ENCODE measurements at places on chromosomes 11 and 22.
A peak's percentile ranks its signal among the peaks of the same experiment; 100 is the strongest.

GRCh38 chr11:115642660-115643059 is 138.4 kb upstream of the CADM1 start:
- no peak for DNase-seq

DNA sequence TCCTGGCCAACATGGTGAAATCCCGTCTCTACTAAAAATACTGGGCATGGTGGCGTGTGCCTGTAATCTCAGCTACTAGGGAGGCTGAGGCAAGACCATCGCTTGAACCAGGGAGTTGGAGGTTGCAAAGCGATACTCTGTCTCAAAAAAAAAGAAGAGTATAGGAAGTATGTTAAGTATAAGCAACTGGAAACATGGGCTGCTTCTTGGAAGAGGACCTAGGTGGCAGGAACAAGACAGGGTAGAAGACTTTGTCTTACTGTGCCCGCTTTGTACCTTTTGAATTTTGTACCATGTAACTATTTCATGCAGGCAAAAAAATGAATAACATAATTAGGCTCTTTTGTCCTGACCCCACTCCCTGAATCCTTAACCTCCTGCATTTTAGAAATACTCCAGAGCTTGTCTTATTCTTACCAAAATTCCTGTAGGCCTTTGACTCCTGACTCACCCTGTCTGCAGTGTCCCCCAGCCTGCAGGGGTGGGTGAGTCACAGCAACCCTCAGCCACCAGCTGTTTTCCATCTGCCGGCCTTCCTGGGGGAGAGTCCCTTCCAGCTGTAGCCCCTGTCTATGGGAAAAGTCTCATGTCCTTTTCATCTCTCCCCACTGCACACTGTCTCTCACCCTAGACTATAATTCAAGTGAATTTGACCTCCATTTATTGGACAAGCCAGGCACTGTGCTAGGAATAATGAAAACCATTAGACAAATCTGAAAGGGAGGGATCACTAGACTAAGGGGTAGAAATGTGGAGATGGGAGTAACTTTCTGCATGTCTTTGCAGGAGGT is 41.8 kb downstream of the TXN2 start:
- DNase-seq = peak; percentile 98

- DNase-seq = no peak
Measured at GRCh38 chr11:34364102-34364501, 6.3 kb upstream of the ABTB2 start.

DNA sequence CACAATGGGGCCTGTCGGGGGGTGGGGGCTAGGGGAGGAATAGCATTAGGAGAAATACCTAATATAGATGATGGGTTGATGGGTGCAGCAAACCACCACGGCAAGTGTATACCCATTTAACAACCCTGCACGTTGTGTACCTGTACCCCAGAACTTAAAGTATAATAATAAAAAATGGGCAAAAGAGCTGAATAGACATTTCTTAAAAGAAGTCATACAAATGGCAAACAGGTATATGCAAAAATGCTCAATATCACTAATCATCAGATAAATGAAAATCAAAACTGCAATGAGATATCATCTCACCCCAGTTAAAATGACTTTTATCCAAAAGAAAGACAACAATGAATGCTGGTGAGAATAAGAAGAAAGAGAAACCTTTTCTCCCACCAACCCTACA is 363.7 kb upstream of the MPPED2 start:
- DNase-seq = no peak

GRCh38 chr11:11769362-11769761 is 72.4 kb upstream of the USP47 start:
- DNase-seq = no peak

DNA sequence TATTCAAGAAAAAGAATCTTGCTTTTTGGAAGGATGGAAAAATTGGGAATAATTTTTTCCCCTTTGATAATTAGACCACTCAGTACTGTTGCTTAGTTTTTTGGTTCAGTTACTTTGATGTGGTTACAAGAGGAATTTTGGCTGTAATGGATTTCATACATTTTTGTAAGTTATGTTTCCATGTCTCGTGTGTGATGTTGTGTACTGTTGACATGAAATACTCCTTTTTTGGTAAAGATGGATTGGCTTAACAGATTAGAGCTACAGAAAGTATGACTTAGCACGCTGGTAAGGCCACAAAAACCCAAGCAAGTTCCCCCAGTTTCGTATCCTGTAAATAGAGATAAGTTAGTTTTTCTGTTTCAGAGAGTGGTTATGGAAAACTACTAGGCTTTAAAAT is 11.9 kb downstream of the TBCEL start:
- peak; percentile 17 for DNase-seq

GRCh38 chr11:118338637-118339061 is 3.9 kb downstream of the CD3D start:
- no peak for DNase-seq

DNA sequence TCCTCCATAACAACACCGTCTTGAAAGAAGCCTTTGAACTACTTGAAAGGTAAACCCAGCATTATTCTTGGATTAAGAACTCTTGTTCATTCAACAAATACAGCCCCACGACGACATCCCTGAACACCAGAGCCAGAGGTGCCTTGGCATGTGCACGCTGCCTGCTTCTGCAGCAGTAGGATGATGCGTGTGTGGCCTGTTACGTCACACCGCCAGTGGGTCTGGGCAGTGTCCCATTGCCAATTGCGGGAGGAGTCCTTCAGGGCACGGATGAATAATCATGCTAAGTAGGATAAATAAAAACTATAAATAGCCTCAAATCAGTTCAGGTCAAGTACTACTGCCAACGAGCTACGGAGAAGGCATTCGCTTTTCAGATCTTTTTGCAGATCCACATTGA is 380.5 kb downstream of the SHANK2 start:
- peak; percentile 28 for DNase-seq

- no peak for DNase-seq
Measured at GRCh38 chr22:34333285-34333684, 413.0 kb upstream of the LARGE1 start.

GRCh38 chr11:9601037-9601875 is 27.8 kb downstream of the WEE1 start:
- peak; percentile 42 for DNase-seq

GRCh38 chr11:48124880-48125279 is 91.7 kb upstream of the OR4B1 start:
- DNase-seq = no peak

DNA sequence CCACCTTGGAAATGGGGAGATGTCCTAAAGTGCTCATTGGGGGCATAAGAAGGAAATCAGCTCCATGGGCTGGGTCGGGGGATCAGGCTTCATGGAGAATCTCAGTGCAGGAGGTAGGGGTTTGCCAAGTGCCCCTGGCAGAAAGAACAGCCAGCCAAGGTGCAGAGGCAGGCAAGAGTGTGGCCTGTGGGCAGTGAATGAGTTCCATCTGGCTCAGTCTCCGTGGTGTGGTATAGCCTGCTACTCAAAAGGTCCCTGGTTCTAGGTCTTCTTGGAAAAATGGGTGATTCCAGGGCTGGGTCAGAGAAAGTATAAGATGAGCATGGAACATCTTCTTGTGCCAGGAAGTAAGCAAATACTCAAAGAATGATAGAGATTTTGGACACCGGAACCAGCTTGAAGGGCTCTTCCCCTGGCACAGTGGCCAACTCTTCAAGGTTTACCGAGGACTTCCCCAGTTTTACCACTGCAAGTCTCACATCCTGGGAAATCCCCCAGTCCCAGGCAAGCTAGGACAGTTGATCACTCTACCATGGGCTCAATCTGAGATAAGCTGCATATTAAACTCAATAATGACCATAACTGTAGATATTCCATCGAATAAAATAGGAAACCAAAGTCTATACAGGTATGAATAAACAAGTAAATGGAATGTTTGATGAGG is 10.6 kb upstream of the ARAP1 start:
- no peak for DNase-seq

DNA sequence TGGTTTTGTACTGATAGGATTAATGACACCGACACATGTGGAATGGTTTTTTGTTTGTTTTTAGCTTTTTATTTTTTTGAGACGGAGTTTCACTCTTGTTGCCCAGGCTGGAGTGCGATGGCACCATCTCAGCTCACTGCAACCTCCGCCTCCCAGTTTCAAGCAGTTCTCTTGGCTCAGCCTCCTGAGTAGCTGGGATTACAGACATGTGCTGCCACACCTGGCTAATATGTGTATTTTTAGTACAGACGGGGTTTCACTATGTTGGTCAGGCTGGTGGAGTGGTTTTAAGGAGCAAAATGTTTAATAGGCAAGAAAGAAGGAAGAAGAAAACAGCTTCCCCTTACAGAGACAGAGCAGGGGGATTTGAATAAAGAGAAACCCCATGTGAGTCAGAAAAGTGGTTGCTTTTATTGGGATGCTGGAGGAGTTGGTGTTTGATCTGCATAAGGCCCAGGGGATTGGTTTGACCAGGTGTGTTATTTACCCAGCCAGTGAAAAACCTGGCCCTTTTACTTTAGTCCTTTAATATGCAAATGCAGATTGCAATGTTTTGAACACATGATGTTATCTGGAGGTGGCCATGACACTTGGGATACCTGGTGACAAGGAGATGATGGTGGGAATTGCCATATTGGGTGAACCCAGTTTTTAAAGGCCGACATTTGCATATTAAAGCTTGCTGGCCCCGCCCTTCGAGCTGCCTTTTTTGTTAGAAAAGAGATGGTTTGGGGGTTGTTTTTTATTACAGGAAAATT is 24.3 kb downstream of the SUSD2 start:
- no peak for DNase-seq

GRCh38 chr11:85752890-85753581 is 57.9 kb downstream of the SYTL2 start:
- DNase-seq = no peak

GRCh38 chr11:31895926-31896325 is 84.8 kb upstream of the PAX6 start:
- no peak for DNase-seq

DNA sequence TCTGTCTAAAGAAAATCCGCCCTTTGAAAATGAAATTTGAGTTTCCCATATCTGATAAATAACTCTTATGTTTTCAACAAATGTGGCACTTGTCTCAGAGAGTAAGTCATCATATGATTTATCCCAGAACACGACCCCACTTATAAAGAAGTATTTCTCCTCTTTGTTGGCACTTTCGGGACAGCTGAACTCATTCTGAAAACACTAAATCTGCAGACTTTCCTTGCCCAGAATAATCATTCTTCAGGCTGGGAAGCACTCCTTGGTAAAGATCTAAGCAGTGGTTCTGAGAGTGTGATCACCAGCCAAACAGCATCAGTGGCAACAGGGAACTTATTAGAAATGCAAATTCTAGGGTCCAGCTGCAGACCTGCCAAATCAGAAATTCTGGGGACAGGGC is 532.2 kb upstream of the API5 start:
- no peak for DNase-seq

- peak; percentile 84 for DNase-seq
Measured at GRCh38 chr22:31561238-31561887, 65.0 kb downstream of the SFI1 start.

GRCh38 chr22:39818094-39818493 is 75.5 kb downstream of the ENTHD1 start:
- peak; percentile 53 for DNase-seq

DNA sequence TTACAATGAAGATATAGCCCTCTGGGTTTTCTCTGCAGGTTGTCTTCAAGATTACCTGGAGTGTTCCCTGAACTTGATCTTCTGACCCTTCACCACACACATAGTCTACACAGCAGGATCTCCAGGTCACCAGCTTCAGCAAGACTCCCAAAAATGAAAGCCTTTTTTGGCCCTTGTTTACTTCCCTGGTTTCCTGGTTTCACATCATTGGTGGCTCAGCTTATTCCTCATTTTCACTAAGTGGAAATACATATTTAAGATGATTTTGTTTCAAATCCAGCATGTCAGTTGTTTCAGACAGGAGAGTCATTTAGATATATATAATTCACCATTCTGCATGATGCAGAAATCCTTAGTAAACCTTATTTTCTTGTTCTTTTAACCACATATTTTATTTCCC is 41.6 kb upstream of the MPEG1 start:
- DNase-seq = no peak

DNA sequence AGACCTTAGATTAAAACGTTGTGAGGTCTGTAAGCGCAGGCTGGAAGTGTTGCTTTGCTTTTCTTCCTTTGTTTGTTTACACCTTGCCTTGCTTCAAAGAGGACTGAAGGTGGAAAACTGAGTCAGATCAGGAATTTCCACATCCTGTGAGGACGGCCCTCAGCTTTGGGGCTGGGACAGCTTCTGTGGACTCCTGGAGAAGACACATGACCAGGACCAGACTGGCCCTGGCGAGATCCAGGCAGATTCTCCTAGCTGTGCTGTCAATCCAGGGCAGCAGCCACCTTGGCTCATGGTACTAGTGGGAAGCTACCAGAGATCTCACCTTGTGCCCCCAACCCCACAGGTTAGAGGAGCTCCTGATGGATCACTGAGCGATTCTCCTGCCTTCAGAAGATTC is 1461.9 kb downstream of the TBC1D22A start:
- no peak for DNase-seq

GRCh38 chr11:13384908-13385640 is 77.9 kb downstream of the BTBD10 start:
- DNase-seq = peak; percentile 58

GRCh38 chr11:120773501-120774031 is 250.3 kb upstream of the TBCEL start:
- DNase-seq = peak; percentile 17

DNA sequence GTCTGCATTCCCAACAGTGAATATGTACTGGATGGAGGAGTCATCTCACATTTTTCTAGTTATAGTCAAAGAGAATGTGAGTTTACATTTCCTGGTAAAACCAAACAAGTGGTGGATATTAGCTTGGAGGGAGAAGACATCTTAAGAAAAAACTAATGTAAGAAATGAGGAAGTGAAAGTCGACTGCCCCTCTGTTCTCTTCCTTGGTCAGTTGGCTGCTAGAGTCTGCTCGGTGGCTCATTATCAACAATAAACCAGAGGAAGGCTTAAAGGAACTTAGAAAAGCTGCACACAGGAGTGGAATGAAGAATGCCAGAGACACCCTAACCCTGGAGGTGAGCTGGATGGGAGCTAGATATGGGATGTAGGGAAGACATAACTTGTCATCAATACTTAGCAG is 5.8 kb downstream of the SLC22A9 start:
- DNase-seq = no peak

GRCh38 chr11:26987731-26988130 is 6.2 kb upstream of the FIBIN start:
- no peak for DNase-seq

GRCh38 chr11:27421819-27422494 is 50.6 kb downstream of the LGR4 start:
- no peak for DNase-seq

DNA sequence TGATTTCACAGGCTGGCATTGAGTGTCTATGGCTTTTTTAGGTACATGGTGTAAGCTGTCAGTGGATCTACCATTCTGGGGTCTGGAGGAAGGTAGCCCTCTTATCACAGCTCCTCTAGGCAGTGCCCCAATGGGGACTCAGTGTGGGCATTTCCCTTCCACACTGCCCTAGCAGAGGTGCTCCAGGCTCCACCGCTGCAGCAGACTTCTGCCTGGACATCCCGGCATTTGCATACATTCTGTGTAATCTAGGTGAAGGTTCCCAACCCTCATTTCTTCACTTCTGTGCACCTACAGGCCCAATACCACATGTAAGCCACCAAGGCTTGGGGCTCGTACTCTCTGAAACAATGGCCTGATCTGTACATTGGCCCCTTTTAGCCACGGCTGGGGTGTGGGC is 78.3 kb downstream of the RNF169 start:
- no peak for DNase-seq
